HT-29 (cell line): ENCODE measurements at places on chromosomes 12 and 14.
A peak's percentile ranks its signal among the peaks of the same experiment; 100 is the strongest.

GRCh38 chr12:57385586-57385985 lies 45.3 kb downstream of the R3HDM2 start:
- DNase-seq = no peak

DNA sequence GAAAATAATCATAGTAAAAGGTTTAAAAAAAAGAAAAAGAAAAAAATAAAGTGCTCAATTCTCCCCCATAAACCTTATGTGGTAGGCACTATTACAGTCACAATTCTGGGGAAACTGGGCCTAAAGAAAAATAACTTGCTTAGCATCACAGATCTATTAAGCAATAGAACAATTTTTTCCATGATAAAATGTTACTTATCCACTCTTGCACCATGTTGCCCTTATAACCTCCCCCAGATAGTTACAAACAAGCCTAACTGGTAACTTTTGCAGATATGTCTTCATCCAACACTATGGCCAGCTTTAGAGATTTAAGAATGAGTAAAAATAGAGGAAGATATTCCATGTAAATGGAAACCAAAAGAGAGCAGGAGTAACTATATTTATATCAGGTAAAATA lies 164.8 kb downstream of the DUSP6 start:
- DNase-seq = no peak

GRCh38 chr14:99632410-99633035 lies 12.4 kb upstream of the HHIPL1 start:
- DNase-seq = no peak

- no peak for DNase-seq
Measured at GRCh38 chr12:121602766-121603165, 21.9 kb upstream of the KDM2B start.

DNA sequence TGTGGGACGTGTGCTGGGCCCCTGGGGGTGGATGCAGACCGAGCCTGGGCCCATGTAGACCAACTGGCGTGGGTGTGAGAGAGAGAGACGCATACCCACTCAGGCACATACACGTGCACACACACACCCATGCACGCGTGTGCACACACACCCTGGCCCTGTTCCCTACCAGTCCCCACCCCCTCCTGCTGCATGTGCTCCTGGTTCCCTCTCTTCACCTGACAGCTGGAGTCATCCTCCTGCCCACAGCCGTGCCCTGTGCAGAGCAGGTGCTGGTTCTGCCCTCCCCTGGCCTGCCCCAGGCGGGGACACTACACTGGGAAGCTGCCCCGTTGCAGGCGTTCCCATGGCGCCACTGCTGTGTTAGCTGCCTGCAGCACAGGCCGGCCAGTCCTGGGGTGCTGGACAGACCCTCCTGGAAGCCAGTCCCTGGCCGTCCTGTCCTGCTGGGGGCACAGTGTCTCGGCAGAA lies 18.5 kb downstream of the PACS2 start:
- no peak for DNase-seq

- peak; percentile 17 for DNase-seq
Measured at GRCh38 chr14:102320033-102320660, 601 bp downstream of the ZNF839 start.

- DNase-seq = no peak
Measured at GRCh38 chr12:46368138-46368537, 4.4 kb downstream of the SLC38A2 start.

- DNase-seq = no peak
Measured at GRCh38 chr12:75756111-75756510, 244.7 kb upstream of the KRR1 start.

DNA sequence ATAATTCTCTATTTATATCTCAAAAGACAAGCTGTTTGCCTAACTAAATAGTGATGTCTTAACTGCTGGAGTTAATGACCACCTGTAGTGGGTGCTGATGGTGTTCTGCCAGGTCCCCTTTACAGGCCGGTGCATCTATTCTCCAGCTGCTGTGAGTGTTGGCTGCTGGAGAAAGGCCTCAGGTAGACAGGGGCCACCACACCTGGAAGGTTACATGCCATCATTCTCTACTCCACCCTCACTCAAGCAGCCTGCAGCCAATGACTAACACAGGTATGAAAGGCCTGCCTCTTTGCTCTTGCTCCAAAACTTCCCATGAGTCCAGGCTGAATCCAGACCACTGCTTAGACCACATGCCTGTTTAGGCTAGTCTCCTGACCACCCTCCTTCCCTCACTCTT lies 73.9 kb downstream of the RPS6KA5 start:
- peak; percentile 7 for DNase-seq

GRCh38 chr14:45091710-45092109 lies 7.8 kb downstream of the PRPF39 start:
- no peak for DNase-seq

- DNase-seq = peak; percentile 89
Measured at GRCh38 chr12:52865090-52865944, 16.5 kb upstream of the KRT78 start.

- DNase-seq = no peak
Measured at GRCh38 chr14:46108228-46108627, 543.4 kb downstream of the RPL10L start.

DNA sequence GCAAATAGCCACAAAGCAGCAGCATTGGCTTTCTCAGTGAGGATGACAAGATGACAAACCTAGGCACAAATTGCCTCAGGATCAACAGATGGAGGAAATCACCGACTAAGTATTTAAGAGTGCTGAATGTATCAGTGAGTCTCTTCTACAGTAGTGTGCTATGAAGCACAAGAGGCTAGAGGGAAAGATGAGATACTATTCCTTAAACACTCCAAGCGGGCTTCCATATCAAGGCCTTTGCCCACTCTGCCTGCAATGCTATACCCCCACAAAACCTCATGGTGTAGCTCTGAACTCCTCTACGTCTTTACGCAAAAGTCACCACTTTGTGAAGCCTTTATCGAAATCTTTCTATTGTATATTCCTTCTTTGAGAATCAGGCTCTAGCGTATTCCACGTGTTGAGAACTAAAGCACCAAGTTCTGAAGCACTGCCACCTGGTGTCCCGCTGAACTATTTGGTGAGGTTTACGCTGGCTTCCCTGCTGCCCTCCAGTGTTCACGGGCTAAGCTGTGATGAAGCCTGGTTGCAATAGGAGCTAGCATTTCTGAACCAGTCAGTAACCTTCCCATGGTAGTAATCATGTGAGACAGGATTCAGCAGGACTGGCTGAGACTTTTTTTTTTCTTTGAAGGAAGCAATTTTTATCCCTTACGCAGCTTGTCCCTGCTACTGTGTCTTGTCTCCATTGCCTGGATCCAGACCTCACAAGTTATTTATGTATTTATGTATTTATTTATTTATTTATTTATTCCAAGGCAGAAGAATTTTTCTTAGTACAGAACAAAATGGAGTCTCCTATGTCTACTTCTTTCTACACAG lies 426.5 kb upstream of the OR4E1 start:
- peak; percentile 67 for DNase-seq

- no peak for DNase-seq
Measured at GRCh38 chr14:100915560-100915959, 12.0 kb upstream of the RTL1 start.

- DNase-seq = no peak
Measured at GRCh38 chr12:32617534-32617933, 61.6 kb upstream of the DNM1L start.

DNA sequence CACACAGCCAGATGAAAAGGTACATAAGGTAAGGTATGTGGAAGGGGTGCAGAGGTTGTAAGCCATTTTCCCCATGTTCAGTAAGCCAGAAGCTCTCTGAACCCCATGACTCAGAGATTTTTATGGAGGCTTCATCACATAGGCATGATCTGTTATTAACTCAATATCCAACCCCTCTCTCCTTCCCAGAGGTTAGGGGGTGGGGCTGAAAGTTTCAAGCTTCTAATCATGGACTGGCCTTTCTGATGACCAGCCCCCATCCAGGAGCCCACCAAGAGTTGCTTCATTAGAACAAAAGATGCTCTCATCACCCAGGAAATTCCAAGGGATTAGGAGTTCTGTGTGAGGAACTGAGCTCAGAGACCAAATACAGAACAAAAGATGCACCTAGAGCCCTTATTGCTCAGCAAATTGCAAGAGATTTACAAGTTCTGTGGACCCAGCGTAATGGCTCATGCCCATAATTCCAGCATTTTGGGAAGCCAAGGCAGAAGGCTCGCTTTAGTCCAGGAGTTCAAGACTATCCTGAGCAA lies 103.2 kb upstream of the DAAM1 start:
- DNase-seq = no peak

- no peak for DNase-seq
Measured at GRCh38 chr14:90378249-90378648, 18.6 kb upstream of the CALM1 start.

DNA sequence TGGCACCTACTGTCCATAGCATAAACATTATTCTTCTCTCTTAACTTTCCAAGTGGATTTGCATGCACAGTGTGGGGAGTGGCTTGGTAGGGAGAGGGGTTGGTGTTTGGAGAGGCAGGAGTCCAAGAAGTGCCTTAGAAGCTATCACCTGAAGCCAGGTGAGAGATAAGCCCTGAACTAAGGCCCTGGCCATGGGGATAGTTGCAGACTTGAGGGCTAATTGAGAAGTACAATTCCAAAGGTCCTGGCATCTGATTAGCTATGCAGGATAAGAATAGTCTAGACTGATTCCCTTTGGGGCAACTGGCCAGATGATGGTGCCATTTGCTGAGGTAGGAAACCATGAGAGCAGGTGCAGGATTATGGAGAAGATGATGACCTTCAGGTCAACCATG lies 2.0 kb upstream of the PCK2 start:
- no peak for DNase-seq

GRCh38 chr12:51997136-51997535 lies 9.6 kb upstream of the TAMALIN start:
- DNase-seq = no peak

GRCh38 chr12:89051065-89051677 lies 301.1 kb downstream of the DUSP6 start:
- DNase-seq = peak; percentile 91

- peak; percentile 5 for DNase-seq
Measured at GRCh38 chr14:70707138-70708038, 65.7 kb downstream of the TTC9 start.

DNA sequence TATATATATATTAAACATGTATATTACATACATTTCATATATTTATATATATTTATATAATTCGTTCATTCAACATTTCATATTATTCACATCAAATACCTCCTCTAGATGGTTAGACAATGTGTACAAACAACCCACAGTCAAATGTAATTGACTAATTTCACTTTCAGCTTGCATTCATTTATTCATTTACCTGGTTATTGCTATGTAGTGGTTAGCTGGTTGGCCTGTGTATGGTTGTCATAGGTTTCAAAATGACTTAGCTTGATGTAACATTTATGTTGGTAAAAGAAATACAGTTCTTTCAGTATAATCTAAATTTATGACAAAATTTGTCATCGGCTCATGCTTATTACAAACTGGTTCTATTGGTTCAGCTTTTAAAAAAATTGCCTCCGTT lies 389 bp downstream of the OR4K13 start:
- DNase-seq = no peak

DNA sequence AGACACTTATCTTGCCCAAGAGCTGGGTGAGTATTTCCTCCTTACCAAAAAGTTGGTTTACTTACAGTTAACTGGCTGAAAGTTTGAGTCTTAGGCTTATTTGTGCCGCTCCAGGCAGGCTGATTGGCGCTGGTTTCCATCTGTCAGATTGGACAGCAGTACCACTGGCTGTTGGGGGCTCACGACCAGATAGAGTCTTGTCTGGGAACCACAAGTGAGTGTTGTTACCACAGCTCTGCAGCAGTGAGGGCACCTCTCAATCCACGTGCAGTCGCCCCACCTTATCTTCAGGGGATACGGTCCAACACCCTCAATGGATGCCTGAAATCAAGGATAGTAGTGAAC lies 58.9 kb downstream of the DDX51 start:
- no peak for DNase-seq

- DNase-seq = no peak
Measured at GRCh38 chr12:55816881-55817344, 611 bp downstream of the SARNP start.

DNA sequence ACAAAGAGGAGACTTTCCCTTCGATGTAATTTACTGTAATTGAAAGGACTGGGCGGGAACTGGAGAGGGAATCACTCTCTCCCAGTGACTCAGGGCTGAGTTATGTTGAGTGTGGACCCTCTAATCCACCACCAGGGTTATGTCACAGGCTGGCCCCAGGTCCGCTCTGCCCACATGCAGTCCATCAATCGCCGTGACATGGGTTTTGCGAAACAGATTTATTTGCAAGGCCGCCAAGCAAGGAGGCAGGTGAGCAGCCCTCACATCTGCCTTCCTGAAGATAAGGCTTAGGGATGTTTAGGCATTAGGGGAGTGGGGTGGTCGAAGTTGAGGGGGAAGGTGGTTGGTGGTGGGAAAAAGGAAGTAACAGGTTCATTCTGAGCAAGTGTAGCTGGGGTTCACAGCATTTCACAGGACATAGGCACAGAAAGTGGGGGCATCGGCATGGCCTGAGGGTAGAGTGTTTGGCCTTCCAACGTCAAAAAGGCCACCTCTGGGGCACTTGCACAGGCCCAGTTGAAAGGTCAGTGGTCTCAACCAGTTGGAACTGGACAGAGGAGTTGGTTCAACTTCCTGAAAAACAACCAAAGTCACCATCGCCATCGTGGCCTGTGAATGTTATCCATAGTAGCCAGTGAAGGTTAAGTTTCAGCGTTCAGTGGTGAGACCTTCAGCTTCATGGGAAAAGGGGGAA lies 66.9 kb downstream of the DNAH10 start:
- no peak for DNase-seq

GRCh38 chr12:117370588-117370987 lies 9.2 kb upstream of the NOS1 start:
- DNase-seq = no peak

DNA sequence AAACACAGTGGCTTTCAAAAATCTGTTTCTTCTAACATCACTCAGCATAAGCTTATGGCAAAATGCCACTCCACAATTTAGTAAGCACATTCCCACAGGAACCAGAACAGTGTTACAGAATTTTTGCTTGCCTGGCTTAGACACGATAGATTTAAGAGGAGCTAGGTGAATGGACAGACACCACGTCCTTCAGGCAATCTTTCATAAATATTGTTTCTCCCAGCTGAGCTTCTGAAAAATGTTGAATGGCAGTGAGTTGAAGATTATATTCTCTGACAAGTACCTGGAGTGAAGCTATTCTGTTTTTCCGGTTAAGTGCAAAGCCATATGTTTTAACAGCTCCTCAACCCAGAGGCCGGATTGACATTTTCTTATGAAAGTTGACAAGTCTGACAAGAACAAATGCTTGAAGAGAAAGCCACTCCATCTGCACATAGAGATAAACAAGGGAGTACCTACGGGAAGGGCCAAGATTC lies 102.0 kb downstream of the FSCB start:
- DNase-seq = no peak

DNA sequence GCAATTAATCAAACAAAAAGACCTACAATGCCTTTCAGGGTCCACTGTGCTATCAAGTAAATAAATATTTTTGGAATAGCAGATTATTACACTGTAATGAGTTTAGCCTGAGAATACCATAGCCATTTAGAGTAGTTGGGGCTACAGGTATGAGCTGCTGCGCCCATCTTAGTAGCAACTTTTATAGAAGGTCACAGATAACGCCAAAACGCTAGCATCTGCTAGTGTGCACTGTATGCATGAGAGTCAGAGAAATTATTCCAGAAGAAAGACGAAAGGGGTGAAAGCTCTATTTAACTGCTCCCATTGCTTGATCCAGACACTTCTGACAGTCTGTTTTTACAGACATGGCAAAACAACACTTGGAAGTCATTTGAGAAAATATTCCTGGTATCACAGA lies 48.5 kb upstream of the SLC2A13 start:
- DNase-seq = no peak
